ENCODE measurements at places on chromosomes 4 and X.

DNA sequence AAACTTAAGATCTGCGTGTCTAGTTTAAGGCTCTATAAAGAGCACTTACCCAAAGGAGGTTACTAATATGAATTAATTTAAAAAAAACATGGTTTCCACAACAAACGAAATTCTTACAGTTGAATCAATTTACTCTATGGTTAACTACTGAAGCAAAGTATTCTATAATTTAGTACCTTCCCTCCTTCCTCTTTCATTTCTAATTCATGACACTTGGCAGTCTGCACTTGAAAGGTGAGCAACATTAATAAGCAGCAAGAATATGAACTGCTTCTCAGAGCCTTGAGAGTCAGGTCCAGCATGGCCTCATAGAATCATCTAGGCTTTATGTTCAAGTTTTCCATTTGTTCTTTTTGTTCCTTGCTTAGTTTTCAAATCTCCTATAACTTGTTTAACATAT is 42.7 kb downstream of the TAPT1 start:
- no peak for DNase-seq

DNA sequence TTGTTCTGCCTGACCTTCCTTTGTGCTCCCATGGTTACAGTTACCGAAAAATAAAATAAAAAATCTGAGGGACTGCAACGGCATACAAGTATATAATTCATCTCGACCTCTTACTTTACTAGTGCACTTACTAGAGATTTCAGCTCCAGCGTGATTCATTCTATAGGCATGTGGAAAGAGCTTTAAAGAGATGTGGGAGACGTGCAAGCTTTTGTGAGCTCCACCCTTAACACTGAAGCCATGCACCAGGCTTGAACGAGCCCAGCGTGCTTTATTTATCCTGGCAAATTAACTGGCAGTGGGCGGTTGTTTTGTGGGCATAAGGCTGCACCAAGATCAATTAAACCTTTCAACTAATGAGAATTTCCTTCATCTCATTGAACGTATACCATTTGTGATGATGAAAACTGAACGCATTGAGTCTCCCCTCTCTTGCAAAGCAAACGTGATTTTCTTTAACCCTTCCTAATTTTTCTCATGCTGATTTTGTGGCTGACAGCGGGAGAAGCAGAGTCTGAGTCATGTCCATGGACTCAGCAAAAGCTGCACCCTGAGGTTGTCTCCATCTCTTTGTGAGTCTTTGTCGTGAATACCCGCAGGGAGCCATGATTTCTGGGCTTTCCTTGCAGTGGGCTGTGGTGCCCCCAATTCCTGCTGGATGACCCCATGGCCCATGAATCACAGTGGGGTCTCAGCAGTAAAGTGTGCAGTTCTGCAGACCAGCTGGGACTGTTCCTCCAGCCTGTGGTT is 60.1 kb downstream of the MXRA5 start:
- DNase-seq = no peak

DNA sequence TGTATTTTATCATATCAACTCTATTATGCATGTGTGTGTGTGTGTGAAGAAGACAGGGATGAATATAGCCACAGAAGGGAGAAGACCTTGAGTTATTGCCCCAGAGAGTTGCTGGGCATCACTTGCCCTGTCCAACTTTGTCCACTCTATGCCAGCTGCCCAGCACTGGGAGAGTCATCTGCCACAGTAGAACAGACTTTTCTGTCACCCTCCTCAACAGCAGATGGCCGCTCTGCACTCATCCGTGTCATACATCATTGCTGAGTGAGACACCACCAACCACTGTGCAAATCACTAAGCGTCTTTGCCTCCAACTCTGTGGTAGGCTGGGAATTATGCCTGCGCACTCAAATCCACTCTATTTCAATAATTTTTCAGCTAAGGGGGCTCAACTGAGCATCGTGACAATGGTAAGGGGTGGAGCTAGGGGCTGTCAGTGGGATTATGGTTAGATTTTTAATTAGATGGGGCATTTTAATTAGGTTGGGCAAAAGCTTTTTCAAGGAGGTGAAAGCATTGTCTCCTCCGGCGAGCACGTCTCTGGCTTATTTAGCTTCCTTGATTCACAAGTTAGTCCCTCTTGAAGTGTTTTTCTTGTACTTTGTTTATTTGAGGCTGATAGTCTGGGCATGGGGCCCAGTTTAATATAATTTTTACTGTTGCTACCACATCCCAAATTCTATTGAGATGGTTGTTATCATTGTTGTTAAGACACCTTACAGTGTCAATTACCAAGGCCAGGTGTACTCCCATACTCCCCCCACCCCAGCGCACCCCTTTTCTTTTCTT is 100.1 kb upstream of the KLF3 start:
- no peak for DNase-seq

DNA sequence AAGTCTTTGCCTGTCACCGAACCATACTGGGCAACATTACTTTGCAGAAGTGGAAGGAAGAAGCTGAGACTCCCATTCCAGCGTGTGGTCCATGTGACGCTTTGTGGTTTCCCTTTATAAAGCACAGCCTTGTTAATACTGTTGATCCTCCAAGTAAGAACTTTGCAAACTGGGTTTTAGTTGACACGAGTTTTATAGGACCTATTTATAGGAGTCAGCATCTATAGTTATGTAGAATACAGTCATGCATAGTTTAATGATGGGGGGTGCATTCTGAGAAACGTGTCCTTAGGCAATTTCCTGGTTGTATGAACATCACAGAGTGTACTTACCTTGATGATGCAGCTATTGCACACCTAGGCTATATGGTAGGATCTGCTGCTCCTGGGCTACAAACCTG is 1879.4 kb upstream of the TENM3 start:
- no peak for DNase-seq

- DNase-seq = no peak
Observed at GRCh38 chr4:114601304-114602052, 2.9 kb downstream of the UGT8 start.

GRCh38 chr4:4388311-4388790 is 1.4 kb downstream of the NSG1 start:
- no peak for DNase-seq

GRCh38 chr4:6939761-6940743 is 30.4 kb downstream of the TBC1D14 start:
- DNase-seq = no peak

DNA sequence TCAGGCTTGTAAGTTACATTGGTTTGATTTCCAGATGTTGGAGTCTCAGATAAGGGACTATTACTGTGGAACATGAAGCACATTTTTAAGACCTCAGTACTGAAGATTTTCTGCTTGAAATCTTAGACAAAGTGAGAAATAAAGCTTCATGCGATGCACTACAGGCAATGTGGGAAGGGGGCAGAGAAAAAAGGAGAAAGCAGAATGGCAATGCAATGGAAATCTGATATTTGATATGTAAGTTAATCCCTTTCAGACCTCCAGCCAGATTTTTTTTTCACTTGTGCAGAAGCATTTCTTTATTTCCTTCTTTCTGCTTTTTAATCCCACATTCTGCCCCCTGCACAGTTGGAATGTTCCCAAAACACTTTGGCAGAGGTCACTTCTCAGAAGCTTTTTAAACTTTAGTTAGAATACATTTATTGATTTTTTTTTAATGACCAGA is 174.3 kb downstream of the ADGRL3 start:
- no peak for DNase-seq

DNA sequence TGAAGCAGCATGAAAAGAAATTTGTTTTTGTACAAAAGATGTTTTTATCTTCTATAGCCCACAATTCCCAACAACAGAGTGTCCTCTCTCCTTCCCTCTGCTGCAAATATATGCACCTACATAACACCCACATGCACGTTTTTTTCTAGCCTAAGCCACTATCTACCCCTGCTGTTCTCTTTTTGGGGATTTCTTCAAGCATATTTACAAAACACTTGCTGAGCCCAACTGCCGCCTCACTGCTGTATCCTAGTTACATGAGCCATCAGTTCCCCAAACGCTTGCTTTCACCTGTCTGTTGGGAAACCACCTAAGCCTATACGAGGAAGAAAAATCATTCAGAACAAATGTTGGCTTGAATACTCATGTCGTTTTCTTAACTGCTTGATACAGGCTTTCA is 127.2 kb downstream of the CHRNA9 start:
- no peak for DNase-seq

DNA sequence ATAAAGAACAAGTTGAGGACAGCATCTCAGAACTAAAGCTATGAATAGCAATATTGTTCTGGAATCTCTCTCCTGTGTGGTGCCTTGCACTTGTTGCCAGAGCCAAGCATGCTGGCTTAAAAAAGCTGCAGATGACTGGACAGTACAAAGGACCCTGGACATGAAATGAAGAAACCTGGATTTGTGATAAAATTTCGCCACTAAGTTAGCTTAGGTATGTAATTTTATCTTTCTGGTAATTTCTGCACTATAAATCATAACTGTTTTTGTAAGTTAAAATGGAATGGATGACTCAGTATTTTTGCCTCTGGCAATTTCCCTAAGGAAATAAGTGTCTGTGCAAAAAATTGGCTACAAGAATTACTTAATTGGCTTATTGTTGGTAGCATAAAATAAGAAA is 317.2 kb downstream of the CAMK2D start:
- no peak for DNase-seq

DNA sequence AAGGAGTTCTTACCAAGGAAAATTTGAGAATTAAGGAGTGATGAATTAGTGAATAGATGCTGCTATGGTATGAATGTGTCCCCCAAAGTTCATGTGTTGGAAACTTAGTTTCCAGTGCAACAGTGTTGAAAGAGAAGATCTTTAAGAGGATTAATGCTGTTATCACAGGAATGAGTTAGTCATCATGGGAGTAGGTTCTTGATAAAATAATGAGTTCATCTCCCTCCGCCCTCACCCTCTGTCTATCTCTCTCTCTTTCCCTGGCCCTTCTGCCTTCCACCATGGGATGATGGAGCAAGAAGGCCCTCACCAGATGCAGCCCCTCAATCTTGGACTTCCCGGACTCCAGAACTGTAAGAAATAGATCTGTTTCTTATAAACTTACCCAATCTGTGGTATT is 38.3 kb upstream of the KLHL8 start:
- no peak for DNase-seq

GRCh38 chr4:23746027-23746426 is 143.8 kb downstream of the PPARGC1A start:
- no peak for DNase-seq

DNA sequence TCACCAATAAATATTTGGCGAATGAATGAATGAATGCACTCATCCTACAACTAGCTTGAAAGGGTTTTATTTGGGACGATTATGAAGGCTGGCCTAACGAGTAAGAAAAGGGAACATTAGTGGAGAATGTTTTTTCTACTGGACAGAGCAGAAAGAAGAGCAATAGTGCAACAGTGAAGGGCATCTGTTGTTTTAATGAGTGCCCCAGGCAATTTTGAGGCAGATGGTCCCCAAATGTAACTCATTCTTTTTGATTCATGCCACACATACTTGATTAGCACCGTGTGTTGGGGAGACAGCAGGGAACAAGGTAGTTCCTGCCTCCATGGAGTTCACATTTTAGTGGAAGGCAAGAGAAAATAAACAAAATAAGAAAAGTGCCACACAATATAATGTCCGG is 22.7 kb upstream of the INTS6L start:
- DNase-seq = no peak

DNA sequence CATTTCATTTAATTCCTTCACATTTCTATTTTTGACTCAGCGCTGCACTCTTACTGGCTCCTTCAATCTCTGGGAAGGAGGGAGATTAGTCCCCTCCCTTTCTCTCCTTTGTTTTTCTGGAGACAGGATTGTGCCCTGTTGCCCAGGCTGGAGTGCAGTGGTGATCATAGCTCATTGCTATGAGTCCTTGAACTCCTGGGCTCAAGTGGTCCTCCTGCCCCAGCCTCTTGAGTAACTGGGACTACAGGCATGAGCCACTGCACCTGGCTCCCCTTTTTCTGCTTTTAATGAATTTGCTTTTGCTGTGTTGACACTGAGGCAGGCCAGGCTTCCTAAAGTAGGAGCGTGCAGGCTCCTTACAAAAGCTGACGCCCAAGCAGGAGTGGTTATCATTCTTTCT is 10.5 kb downstream of the TBC1D14 start:
- DNase-seq = no peak

GRCh38 chr4:81550388-81550859 is 78.7 kb upstream of the RASGEF1B start:
- no peak for DNase-seq

- no peak for DNase-seq
Observed at GRCh38 chrX:110825972-110826371, 30.4 kb upstream of the CHRDL1 start.

DNA sequence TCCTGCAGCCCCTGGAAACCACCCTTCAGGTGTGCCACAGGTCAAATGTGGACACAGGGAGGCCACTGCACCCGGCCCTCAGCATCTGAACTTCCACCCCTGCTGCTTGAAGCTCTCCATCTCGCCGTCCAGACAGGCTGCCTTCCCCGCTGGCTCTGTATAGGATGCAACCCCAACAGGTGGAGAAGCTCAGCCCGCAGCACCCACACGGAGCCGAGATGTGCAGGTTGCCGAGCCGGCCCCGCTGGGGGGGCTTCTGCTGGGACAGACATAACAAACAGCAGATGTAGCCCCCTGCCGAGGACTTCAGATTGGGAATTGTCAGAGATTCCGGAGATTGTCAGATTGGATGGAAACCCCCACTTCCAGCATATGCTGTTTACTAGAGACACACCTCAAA is 20.5 kb downstream of the TMEM187 start:
- no peak for DNase-seq

Data from AG04449 (cell line).